ENCODE measurements at places on chromosomes 5 and 9. TPM values are rescaled to one million over a fixed set of nuclear protein-coding genes. Genes with fewer than 3 reads are reported as not detected.
A peak's percentile ranks its signal among the peaks of the same experiment; 100 is the strongest.

DNA sequence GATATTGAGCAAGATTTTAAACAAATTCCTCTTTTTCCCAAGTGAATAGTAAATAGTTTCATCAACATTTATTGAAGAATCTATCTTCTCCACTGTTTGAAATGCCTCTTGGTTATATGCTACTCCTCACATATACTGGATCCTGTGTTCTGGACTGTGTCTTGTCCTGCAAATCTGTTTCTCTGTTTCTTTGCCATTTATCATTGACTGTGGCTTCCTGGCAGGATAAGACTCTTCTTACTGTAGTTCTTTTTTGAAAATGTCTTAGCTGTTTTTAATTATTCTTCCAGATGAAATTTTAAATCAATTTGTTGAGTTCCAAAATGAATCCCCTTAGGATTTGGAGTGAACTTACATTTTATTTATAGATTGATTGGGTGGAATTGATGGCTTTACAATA is 27.8 kb downstream of the RALGPS1 start:
- DNase-seq, result no peak

- no peak for DNase-seq
These were observed 39.5 kb downstream of the TXNDC8 start for GRCh38 chr9:110298043-110298605.

GRCh38 chr5:176178789-176179188 is 59.4 kb upstream of the SIMC1 start:
- DNase-seq, result no peak

ABLIM3 gene
- 106 TPM for total RNA-seq

DNA sequence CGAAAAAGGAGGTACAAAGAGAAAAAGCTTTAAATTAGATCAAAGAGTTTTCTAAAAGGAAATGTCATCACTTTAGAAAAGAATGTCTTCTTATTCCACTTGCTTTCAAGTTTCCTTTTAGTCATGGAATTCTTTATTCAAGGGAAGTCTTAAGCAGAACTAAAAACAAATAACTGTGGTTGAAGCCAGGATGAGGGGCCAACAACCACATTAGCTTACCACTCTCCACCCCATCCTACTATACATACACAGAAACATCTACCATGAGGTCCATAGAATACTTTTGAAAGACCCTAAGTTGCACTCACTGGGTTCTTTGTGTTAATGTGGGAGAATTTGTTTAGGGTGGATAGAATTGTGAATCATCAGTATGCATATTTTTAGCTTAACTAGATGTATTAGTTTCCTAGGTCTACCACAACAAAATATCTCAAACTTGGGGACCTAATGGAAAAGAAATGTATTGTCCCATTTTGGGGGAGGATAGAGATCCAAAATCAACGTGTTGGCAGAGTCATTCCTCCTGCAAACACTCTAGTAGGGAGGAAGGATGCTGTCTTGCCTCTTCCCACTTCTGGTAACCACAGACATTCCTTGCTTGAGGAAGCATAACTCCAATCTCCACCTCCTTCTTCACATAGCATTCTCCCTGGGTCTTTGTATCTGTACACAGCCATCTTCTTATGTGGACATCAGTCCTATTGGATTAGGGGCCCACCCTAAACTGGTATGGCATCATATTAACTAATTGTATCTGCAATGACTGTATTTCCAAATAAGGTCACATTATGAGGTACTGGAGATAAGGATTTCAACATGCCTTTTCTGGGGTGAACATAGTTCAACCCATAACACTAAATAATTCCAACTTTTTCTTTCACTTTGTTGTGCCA is 239.4 kb downstream of the LURAP1L start:
- DNase-seq, result no peak

- no peak for DNase-seq
These were observed 47.7 kb downstream of the NSUN2 start for GRCh38 chr5:6585168-6585567.

DNA sequence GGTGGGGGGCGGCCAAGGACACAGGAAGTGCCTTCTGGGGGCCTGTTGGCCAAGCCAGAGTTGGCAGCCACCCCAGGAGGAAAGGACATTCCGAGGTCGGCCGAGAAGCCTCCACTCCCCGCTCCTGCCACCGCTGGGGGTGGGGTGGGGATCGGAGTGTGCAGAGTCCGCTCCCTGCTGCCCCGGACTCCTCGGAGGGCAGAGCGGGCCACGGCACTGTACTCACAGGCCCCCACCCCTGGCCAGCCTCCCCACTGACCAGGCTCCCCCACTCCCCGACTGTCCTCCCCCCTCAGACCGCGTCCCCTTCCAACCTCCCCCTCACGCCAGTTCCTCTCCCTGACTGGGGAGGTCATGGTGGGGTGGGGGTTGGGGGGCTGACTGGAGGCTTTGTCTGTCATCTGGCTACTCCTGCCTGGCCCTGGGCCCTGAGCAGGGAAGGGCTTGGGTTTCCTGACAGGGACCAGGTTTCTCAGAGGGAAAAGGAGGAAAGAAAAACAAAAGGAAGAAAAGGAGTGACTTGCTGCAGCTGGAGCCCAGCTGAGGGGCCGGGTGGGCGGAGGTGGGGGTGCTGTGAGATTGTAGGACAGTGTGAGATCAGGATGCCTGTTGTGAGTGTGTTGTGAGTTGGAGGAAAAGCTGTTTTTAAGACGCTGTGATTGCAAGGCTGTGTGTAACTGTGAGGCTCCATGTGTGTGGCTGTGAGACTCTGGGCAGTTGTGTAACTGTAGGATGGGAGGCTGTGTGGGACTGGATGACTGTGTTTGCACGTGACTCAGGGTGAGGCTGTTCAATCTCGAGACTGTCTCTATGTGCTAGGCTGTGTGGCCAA is 29.7 kb downstream of the CNTFR start:
- DNase-seq, result peak; percentile 36

DNA sequence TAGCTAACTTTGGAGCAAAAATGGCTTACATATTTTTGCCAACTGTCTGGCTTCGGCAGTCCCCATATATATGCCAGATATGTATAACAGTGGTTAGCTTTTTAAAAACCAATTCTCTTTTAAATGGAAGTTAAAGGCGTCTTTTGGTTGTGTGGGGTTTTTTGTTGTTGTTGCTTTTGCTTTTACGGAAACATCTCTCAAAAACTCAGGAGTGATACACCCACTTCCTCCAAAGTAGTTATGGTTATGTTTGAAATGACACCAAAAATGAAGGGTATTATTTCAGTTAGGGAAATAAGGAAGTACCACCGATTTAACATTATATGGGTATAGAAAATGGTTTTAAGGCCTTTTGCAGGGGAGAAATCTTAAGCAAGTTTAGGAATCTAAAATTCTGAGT is 2.3 kb downstream of the CNOT8 start:
- DNase-seq, result no peak

DNA sequence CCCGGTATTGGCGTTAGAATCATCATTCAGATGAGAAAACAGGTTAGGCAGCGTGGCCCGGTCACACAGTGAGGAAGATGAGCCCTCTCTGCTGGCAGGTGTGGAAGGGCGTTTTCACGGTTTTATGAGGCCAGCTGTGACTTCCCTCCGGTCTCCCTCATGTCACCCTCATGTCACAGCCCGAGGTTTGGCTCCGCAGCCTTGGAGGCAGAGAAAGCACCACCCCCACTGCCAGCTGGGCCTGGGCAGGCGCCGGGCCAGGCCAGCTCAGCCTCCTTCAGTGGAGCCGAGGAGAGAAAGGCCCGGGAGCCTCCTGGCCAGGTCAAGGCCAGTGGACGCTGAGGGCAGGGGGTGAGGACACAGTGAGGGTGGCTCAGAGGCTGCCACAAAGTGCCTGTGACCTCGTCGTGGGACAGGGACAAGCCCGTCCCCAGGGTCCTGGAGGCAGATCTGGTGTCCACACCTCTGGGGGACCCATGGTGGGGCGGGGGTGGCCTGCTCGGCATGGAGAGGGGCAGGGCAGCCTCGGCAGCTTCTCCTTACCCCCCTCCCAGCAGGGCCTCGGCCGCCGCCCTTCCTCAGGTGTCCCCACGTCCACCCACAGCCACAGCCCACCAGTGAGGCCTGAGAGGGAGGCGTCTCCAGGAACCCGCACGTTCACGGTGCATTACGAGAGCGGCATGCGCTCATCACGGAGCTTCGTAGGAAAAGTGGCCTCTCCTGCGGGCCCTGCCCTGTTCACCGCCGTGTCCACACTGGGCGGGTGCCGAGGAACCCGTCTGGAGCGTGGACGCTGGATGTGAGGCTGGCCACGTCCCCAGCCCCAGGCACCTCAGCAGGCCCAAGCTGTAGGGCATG is 32.2 kb downstream of the EXD3 start:
- no peak for DNase-seq

DNA sequence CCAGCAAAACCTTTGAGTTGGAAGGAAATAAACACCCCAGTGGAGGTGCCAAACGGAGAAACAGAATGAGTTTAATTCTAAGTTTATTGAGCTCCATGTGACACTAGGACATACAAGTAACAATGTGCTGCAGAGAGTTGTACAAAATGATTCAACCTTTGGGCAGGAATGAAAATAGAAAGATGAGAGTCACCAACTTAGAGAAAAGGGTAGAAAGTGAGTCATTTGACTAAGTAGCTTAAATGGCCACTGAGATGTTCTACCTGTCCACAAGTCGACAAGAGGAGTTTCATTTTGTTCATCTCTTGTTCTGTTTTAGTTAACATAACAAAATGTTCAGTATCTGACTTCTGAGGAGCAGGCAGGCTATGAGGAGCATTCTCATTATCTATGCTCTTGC is 284.7 kb downstream of the NR2F1-AS1 start:
- DNase-seq, result no peak

DNA sequence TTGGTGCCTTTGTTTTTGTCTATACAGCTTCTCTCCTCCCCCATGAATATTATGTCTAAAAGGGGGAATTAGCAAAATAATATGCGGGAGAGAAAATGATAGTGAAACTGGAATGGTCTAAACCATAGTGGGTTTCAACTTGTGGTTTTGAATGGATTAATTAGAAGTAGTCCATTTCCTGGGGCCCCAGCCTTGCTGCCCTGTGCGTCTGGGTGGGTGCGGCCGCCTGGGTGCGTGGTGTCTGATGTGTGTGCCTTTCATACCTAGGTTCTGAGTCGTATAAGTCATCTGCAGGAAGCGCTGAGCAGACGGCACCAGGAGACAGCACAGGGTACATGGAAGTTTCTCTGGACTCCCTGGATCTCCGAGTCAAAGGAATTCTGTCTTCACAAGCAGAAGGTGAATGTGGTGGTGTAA is 120.0 kb upstream of the CACNA1B start:
- no peak for DNase-seq

DNA sequence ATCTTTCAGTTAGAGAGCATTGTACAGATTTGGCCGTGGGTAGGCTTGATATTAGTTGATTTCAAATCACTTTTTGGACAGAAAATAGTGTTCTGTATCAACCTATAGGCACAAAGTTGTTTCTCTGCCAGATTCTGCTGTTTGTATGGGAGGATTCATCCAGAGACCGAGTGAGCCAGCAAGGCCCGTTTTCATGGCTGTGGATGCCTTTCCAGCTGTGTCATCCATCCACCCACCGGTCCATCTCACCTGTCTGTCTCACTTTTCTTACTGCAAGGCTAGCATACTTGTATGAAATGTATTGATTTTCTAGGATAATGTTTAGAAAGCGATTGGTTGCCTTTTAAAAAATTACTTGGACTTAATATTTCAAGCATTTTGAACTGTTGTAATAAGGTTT is 34.4 kb downstream of the ICE1 start:
- DNase-seq, result no peak

- no peak for DNase-seq
These were observed 167.6 kb upstream of the WWC1 start for GRCh38 chr5:168123631-168124528.

PTGDS gene
- 3,329 TPM for total RNA-seq

DNA sequence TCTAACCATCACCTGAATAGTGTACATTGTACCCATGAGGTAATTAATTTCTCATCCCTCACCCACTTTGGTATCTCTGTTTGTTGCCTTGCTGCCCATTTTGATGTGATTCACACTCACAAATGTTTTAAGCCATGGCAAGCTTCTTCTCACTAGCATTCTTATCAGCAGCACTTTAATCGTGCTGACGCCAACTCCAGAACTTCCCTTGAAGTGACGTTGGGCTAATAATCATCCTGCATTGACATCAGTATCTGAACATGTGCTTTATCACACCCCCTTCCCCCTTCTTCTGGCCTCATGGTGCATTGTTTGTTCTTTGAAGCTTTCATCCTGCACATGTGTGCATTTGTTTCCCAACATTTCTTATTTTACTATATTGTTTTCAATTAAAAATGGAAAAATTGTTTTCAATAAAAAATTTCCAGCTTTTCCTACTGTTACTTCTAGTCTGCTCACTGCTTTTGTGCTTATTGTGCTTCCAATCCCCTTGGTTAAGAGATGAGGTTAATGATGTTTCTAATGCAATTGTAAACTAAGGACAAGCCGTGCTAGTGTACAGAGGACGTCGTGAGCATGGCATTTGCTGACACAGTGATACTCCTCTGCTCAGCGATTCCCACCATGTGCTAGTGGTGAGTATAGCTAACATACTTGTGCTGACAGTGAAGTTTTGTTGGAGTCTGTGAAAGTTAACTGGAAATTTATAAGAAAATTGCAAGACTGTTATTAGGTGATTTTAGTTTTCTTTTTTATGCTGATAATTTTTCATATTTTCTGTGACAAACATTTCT is 238.5 kb downstream of the KDM4C start:
- no peak for DNase-seq

- peak; percentile 77 for DNase-seq
These were observed 174.5 kb upstream of the MAP1B start for GRCh38 chr5:71932655-71933338.

GRCh38 chr5:2227433-2227832 is 344.7 kb upstream of the IRX4 start:
- no peak for DNase-seq

DNA sequence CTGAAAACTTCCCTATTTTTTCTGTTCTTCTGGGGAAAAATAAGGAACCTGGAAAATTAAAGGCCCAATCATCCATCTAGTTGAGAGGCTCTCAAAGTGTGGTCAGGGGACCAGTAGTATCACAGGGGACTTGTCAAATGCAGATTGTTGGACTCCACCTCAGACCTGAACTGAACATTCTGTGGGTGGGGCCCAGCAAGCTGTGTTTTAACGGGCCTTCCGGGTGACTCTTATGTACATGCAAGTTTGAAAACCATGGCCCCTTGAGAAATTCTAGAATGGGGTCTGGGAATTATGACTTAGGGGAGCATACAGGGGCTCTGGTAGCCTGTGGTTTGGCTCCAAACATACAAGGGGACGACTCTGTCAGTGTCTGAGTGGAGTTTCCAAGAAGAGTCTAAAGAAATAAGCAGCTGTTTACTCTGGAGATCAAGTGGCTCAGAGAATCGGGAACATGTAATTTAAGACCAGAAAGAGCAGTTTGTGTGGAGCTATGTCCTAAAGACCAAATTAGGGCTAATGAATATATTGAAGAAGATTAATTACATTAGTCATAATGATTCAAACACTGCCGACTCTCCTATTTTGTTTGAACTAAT is 177.4 kb downstream of the SLC28A3 start:
- no peak for DNase-seq

GRCh38 chr5:150409638-150410523 is 2.8 kb downstream of the CD74 start:
- peak; percentile 79 for DNase-seq

- DNase-seq, result no peak
These were observed 1916.7 kb downstream of the EFNA5 start for GRCh38 chr5:105754056-105754455.

DNA sequence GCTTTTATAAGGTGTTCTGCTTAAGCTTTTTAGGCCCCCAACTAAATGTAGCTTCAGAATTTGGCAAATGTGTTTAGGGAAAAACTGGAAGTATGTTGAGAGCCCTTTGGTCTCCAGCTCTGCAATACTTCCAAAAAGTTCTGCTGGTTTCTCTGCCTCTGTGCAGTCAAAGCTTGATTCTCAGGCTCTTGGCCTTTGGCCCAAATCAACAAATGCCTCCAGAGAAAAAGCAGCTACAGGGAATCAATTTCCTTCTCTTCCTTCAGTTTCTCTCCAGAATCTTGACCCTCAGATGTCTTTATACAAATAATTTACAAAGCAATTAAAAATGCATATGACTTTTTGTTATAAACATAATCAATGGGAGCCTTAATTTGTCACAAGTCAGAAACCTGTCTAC is 235.7 kb downstream of the COMMD10 start:
- DNase-seq, result no peak
